ENCODE measurements at places on chromosomes 2 and 18.

GRCh38 chr2:20106746-20107145 is 55.3 kb upstream of the LAPTM4A start:
- no peak for DNase-seq

DNA sequence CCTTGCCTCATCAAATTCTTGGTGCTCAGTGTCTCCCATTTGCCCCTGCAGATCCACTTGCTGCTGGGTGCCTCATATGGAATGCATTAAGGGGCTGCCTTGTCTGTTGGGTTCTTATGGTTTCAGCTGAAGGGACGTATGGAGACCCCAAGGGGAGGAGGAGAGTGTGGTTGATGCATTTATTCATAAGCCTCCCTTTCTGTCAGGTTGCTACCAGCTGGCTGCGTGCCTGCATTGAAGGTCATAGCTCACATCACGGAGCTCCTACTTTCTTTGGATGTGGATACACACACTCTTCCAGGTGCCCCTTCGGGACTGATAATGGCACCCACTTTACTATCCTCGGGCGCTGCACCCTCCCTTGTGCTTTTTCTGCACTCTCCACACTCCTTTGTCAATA is 377.9 kb downstream of the SLC4A3 start:
- DNase-seq, result no peak

DNA sequence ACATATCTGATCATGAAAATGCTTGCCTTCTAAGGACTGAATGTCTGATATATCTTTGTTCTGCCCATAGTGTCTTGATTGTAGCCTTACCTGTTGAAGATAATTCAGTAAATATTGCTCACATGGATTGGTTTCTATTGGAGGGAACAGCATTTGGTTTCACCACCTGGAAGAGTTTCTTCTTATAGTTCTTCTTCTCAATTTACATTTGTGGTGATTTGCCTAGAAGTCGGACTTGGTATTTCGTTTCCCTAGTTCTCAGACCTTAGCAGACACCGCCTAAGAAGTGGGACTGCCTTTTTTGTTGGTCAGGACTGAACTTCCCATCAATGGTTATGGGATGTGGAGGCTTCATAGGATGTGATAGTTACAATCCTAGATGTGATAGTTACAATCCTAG is 20.2 kb downstream of the MGAT5 start:
- no peak for DNase-seq

- no peak for DNase-seq
These were observed 21.7 kb upstream of the ZBTB14 start for GRCh38 chr18:5317186-5317585.

DNA sequence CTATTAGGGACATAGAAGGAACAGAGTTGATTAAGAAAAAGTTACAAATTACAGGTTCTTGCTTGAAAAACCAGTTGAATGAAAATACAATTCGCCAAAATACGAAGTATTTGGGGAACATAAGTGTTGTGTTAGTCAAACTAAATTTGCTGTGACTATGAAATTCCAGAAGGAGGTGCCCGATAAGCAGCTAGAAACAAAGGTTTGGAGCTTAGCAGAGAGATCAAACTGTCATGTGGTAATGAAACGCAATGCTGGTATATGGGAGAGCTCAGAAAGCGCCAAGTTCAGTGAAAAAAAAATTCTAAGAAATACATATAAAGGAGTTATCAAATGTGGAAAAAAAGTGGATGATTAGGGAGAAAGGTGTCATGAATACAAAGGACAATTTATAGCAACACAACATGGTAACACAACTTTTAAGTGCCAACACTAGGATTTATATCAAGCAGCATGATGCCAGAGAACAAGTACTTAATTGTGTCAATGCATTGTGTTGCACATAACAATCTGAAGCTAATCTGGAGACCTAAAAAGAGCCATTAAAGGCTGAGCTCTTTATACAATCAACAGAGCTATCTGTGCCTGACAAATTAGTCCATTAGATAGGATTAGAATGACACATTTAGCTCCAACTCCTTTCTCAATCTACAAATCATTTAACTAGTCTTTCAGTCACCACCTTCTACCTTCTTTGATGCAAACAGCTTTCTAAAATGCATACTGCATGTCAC is 31.2 kb downstream of the SMAD2 start:
- no peak for DNase-seq

GRCh38 chr18:400456-400855 is 100.0 kb downstream of the COLEC12 start:
- DNase-seq, result no peak
